ENCODE measurements at places on chromosomes 3 and 15.

DNA sequence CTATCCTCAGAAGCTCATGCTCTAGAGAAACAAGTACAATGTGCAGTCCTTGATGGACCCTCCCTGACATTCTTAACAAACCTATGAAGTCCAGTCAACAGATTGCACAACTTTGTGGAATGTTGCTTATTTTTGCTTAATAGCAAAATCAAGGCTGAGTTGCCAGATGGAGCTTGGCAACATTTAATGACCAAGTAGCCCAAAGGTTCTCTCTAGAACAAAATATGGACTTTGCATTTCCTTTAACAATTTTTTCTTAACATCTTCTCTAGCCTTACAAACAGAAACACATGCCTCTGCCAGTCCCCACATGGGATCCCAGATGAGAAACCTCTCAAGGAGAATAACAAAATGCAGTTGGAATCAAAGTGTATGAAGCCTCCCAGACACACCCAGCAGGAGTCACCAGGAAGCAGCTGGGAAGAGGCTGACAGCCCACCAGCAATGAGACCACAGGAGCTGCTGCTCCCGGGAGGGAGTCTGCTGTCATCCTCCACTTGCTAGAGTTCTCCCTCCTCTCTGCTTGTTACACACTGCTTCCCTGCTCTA is 422.5 kb upstream of the CDIN1 start:
- DNase-seq = no peak

GRCh38 chr3:54294214-54294613 is 171.9 kb downstream of the CACNA2D3 start:
- no peak for DNase-seq

GRCh38 chr15:79168922-79169456 is 78.4 kb upstream of the RASGRF1 start:
- no peak for DNase-seq

GRCh38 chr3:191192941-191193340 is 6.1 kb upstream of the OSTN start:
- DNase-seq = no peak

- no peak for DNase-seq
Observed at GRCh38 chr15:90221246-90221900, 12.4 kb downstream of the CIB1 start.

- DNase-seq = no peak
Observed at GRCh38 chr3:160412477-160412876, 13.0 kb downstream of the SMC4 start.

- no peak for DNase-seq
Observed at GRCh38 chr3:128906031-128906803, 26.8 kb downstream of the ACAD9 start.

GRCh38 chr15:29129926-29130325 is 139.7 kb downstream of the NSMCE3 start:
- DNase-seq = no peak

DNA sequence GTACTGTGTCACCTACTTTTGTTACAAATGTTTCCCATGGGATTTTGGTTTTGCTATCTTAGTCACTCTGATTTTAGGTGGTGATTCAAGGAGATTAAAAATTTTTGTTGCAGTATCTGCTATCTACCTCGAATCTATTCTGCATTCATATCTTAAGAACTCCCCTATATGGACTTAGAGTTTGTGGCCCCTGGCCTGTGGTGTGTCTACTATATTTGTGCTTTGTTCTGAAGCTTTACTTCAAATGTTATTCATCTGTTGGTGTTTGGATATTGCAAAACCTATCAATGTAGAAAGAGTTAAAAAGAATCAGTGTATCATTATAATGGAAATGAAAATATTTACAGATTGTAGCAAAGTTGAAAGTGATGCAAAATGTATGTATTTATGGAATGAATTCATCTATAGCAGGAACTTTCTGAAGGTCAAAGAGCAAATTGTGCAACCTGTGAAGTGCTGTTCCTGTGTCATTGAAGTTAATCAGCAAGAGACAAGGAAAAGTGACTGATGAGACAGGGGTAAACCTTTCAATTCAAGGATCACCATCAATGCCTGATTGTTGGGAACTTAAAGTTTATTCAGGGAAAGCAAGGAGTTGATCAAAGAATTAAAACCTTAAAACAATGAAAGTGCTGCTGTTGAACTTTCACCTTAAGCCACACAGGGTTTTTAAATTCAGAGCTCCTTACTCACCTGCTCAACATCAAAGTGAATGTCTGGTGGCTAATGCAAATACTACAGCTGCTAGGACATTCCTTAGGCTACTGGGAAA is 71.0 kb downstream of the SLMAP start:
- DNase-seq = no peak

- no peak for DNase-seq
Observed at GRCh38 chr3:158789592-158789991, 12.3 kb upstream of the MFSD1 start.

Measured in immature natural killer cell (primary cell).